ENCODE measurements at places on chromosomes 1 and 21.

- no peak for DNase-seq
Observed at GRCh38 chr1:8374356-8374755, 56.4 kb downstream of the SLC45A1 start.

GRCh38 chr1:3741566-3742438 is 10.4 kb upstream of the CCDC27 start:
- DNase-seq = no peak

DNA sequence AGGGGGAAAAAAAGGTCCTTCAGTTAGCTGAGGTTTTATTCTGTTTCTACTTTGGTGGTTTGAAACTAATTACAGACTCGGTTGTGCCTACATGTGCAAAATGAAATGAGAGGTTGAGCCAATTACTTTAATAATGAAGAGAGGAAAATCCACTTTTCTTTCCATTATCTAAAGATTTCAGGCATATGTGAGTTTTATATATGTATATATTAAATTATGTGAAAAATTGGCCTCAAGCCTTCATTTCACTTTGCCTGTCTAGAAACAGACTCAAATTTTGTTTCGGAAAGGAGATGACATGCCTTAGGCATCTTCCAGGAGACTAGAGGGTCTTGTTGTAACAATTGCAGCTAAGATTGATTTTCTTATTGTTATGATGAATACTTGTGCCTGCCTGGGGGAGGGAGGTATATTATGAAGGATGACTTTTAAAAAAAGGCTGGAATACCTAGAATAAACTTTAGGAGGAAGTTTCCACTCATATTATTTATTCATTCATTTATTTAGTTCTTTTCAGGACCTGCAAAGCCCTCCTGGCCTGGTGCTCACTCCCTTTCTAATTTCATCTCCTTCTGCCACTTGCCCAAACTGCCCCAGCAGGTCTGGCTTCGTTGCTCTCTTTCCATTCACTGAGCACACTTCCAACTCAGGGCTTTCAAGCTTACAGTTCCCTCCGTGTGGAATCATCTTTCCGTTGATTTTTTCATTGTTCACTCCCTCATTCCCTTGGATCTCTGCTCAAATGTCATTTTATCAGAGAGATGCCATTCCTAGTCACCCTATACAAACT is 94.2 kb upstream of the HOOK1 start:
- DNase-seq = no peak

DNA sequence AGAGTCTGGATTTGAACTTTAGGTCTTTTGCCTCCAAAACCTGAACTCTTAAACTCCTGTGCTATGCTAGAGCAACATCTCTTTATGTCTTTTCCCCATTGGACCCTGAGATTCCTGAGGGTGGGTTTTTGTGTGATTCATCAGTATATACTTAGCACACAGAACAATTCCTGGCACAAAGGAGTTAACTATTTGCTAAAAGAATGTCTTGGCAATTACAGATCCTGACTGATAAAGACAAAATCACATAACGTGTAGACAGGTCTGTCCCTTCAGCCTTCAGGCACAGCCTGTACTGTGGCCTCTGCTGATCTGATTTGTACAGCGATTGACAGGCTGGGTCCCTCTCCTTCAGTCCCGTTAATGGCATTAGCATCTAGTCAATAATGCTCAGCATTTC is 162.4 kb upstream of the BEND5 start:
- DNase-seq = no peak

DNA sequence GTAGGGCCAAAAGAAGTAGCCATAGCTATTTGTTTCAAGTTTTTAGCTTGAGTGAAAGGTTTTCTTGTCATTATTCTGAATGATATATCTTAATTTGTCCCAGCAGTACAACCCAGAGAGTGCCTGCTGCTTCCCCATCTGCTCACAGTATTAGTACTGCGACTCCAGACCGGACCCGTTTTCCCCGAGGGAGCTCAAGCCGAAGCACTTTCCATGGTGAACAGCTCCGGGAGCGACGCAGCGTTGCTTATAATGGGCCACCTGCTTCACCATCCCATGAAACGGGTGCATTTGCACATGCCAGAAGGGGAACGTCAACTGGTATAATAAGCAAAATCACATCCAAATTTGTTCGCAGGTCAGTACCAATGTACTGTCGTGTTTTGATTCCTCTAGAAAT is 37.2 kb upstream of the C1orf115 start:
- DNase-seq = no peak

DNA sequence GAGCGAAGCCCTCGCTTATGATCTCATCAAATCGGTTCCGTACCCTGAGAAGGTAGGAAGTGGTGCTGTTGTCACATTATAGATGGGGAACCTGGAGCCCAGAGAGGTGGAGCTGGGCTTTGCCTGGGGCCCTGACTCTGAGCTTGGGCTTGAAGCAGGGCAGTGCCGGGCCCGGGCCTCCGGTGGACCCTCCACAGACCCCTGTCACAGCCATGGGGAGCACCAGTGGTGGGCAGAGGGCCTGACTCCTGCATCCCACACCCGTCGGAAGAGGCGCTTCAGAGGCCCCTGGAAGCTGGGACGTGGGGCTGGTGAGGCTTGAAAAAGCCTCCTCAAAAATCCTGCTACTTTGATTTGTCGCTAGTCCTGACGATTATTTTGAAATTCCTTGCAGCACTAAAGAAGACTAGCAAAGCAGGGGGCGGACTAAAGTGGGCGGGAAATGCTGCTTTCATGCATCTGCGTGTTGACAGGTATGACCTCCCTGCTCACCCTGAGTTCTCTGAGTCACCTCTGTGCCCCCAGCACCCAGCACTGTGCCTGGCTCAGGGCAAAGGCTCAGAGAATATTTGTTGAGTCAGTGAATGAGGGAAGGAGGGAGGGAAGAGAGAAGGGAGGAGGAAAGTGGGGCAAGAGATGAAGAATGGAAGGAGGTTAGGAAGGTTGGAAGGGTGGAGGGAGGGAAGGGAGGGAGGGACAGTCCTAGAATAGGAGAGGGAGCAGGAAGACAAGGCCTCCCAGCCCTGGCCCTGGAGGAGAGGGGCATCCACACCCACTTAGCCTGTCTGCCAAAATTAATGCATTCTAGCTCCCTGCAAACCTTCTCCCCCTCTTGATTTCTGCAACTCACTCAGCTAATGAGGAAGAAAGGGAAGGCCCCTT is 262.8 kb upstream of the VAMP3 start:
- DNase-seq = no peak

GRCh38 chr21:33622253-33622652 is 19.3 kb downstream of the CRYZL1 start:
- DNase-seq = no peak

DNA sequence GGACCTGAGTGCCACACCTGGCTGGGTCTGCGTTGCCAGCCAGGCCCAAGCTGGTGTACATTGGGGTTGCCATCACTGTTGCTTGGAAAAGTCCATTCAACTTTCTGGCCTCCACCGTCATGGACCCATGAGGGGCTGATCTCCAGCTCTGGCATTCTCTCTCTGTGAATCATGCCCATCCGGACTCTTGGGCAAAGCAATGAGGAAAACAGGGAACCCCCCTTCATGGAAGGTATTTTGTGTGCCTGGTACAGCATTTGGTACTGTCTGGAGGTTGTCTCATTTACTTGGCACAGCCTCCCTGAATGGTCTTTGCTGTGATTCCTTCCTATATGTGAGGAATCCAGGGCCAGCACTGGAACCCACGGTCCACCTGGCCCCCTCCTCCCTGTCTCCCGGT is 99.4 kb downstream of the FOXD2 start:
- no peak for DNase-seq

DNA sequence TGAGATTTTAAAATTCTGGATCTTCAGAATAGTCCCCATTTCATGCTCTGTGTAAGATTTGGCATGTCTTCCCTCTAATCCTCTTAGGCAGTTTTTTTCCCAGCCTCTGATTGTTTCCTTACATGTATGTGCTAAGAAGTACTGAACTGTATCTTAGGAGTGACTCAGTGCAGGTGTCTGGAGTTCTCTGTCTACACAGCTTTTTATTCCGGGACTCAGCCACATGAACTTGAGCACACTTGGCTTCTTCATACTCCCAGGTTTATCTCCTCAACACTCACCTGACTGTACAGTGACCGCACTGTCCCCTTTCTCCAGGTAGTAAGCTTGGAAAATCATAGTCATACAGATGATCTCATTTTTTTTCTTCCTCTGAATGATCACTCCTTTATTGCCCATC is 50.7 kb downstream of the SYT14 start:
- no peak for DNase-seq

DNA sequence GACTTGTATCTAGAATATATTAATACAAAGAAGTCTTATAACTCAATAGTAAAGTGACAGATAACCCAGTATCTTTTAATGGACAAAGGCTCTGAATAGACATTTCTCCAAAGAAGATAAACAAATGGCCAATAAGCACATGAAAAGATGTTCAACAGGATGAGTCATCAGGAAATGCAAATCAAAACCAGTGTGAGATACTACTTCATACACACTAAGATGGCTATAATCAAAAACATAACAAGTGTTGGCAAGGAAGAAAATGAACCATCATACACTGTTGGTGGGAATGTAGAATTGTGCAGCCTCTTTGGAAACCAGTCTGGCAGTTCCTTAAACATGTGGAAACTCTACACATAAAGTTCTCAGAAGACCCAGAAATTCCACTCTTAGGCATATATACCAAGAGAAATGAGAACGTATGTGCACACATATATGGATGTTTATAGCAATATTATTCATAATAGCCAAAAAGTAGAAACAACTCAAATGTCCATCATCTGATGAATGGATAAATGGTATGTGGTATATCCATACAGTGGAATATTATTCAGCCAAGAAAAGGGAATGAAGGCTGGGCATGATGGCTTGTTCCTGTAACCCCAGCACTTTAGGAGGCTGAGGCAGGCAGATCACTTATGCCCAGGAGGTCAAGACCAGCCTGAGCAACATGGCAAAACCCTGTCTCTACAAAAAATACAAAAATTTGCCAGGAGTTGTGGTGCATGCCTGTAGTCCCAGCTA is 9.9 kb upstream of the MPL start:
- DNase-seq = no peak

- no peak for DNase-seq
Observed at GRCh38 chr1:208272713-208273112, 28.5 kb upstream of the PLXNA2 start.

- DNase-seq = no peak
Observed at GRCh38 chr21:44072111-44072510, 35.1 kb upstream of the PWP2 start.

DNA sequence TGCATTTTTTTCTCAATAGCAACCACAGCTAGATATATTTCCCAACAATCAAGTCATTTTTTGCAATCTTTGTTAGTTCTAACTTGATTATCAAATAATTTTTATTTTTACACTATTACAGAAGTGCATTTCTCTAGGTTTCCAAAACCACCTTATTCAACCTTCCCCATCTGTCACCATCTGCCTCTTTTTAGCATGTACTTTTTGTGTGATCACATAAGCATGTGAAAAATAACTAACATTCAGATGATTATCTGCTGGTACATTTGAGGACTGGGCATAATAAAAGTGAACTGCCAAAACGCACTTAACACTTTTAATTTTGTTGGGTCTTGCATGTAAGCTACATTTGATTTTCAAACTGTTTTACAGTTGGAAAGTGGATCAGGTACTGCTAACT is 291.5 kb downstream of the AKT3 start:
- no peak for DNase-seq

GRCh38 chr1:232519186-232519585 is 110.7 kb downstream of the SIPA1L2 start:
- no peak for DNase-seq

- no peak for DNase-seq
Observed at GRCh38 chr1:29243871-29244200, 7.5 kb downstream of the PTPRU start.

DNA sequence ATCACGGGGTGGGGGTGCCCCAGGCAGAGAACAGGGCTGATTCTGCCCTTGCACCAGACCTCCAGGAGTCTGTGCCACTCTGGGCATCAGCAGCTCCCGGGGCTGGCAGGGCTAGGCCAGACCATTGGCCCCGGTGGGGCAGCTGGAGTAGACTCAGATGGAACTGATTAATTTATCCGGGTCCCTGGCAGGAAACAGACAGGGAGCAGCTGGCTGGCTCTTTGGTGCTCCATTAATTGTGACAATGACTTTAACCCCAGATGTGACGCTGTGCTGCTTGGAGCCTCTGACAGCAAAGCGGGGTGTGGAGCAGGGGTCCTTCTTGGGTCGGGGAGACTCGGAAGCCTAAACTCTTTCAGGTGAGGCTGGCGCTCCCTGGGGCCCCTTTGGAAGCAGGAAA is 9.5 kb downstream of the EPHA8 start:
- DNase-seq = no peak

- DNase-seq = no peak
Observed at GRCh38 chr1:210558302-210558701, 229.6 kb downstream of the HHAT start.

DNA sequence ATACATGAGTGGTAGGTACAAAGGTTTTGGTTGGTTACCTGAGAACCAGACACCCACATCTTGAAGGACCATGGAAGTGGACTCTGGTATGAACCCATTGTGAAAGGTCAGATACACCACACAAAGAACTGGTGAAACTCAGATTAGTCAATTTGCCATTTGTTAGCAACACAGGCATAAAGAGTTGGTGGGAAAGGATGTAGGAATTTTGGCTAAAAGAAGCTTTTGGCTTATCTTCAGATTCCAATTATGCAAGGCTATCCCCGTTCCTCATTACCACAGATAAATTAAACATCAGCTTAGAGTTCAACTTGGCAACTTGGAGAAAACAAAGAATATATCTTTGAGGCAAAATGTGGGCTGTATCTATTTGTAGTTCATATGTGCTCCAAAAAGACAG is 87.0 kb upstream of the IRF2BP2 start:
- no peak for DNase-seq

GRCh38 chr1:34087986-34088385 is 77.0 kb downstream of the CSMD2 start:
- no peak for DNase-seq

GRCh38 chr1:186763107-186763506 is 65.6 kb upstream of the PLA2G4A start:
- no peak for DNase-seq

DNA sequence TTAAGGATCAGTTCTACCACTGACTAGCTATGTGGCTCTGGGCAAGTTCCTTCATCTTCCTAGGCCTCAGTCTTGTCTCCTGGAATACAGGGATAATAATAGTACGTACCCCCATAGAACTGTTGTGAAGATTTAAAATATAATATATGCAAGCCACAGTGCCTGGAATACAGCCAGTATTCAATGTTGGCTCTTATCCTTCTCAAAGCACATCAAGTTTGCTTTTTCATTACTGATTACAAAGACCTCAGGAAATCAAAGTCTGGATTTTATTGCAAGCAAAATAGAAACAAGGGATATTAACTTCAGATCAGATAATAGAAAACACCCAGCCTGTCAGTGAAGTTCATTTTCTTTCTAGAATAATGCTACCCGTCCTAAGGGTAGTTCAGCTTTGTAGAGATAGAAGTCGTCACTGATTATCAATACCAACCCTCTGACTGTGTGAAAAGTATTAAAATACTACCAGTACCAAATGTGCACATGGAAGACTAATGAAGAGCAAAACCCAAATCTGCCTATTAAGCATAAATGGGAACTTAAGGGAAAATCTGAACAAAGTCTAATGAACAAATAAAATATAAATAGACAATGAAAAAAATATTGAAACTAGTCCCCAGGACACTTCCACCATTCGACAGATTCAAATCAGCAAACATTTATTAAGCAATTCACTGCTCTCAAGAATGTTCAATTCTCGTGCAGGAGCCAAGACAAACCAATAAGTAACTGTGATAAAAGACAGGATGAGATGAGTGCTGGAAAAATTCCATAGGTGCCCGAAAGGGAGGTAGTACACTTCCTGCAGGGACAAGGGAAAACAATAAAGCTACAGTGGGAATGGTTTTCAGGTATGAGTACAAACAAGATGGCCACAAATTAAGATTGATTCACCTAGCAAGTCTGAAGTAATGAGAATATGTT is 206.2 kb downstream of the SMYD3 start:
- DNase-seq = no peak

GRCh38 chr1:150874455-150875196 is 1.8 kb downstream of the ARNT start:
- no peak for DNase-seq
